ENCODE measurements at places on chromosomes 16 and 17. TPM values are rescaled to one million over a fixed set of nuclear protein-coding genes. Genes with fewer than 3 reads are reported as not detected.

DNAH2 gene
- 0.16 TPM for total RNA-seq

RAC3 gene
- 7.6 TPM for total RNA-seq

WNT3 gene
- total RNA-seq: 2.9 TPM

NAGS gene
- total RNA-seq: 4.7 TPM

IL21R gene
- total RNA-seq: 0.33 TPM

ARSG gene
- total RNA-seq: 9.3 TPM

COX6A2 gene
- not detected for total RNA-seq

CARD14 gene
- 9.4 TPM for total RNA-seq

CES4A gene
- total RNA-seq: 9.0 TPM

CTRL gene
- 1.8 TPM for total RNA-seq

STAT3 gene
- 322 TPM for total RNA-seq

DYNC1LI2 gene
- 172 TPM for total RNA-seq

SCN4A gene
- 10.2 TPM for total RNA-seq

MYH11 gene
- 144 TPM for total RNA-seq

RAB11FIP4 gene
- 1.9 TPM for total RNA-seq

GPRC5C gene
- 24.3 TPM for total RNA-seq

NPTX1 gene
- 0.32 TPM for total RNA-seq

Data from breast epithelium (tissue), 4 donors.